ENCODE measurements at places on chromosomes 4 and X.

DNA sequence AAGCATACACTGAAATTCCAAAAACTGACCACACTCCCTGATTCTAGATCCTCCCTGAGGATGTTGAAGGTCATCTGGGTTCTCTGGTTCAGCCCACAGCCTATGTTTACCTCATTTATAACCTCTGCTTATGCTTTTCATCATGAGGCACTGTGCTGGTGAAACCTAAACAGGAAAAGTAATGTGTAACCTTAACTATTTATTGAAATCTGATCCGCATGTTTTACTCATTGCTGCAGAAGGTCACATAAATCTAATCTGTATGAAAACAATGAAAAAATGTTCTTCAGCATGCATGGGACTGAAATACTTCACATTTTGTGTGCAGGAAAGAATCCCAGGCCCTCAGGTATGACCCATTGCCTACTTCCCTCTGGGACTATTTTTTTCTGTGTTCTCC is 30.3 kb downstream of the UCHL1 start:
- DNase-seq: no peak

GRCh38 chr4:77100234-77100633 is 24.4 kb upstream of the CCNI start:
- DNase-seq: no peak

DNA sequence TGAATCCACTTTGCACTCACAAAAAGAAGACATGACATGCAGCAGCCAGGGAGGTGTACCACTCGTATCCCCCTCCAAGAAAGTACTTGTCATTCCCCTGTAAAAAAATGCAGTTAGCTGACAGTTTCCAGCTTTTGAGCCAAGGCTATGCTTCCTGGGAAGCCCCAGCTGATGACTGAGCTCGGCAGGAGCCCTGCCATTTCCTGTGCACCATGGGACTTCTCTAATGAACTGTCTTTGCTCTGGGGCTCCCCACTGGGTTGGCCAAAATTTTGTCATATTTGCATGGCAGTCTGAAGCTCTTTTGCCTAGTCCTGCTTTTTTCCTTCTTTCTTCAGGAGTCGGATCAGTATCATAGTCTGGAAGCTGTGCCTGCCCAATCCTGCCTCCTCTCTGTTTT is 104.5 kb upstream of the MAOA start:
- no peak for DNase-seq

DNA sequence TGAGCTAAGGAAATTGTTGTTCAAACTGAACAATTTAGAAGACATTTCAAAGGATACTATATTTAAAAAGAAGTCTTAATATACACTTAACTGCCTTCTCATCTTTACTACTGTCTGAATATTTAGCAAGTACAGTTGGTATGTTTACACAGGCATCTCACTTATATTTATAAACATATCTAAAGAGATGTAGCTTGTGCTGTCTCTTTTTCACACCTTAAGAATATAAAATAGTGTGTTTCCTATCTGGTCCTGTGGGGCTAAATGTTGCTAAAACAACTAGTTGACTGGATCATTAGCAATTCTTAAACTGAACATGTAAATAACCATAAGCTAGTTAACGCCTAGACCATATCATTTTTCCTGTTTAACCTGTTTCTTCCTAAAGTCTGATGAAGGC is 336.3 kb downstream of the PPP3CA start:
- no peak for DNase-seq

GRCh38 chrX:6363188-6363587 is 134.5 kb upstream of the NLGN4X start:
- DNase-seq: no peak

DNA sequence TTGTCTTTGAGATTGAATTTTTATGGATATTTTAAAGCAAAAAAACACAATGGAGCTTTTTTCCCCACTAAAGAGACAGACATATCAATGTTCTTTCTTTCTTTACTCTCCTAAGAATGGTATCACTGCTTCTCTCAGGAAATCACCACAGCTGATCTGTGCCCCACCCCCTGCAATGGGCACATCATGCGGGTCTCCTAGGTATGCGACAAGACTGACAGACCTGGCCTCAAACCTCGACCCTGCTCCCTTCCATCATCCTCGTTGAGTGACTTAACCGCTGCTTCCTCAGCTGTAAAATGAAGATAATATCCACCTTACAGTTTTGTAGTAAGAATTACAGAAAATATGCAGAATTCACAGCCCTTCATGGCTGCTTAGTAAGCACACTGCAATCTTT is 58.3 kb downstream of the LEF1 start:
- no peak for DNase-seq

- no peak for DNase-seq
Observed at GRCh38 chr4:188197566-188197965, 58.3 kb downstream of the TRIML1 start.

GRCh38 chrX:108270739-108271396 is 167.4 kb downstream of the COL4A6 start:
- DNase-seq: no peak

DNA sequence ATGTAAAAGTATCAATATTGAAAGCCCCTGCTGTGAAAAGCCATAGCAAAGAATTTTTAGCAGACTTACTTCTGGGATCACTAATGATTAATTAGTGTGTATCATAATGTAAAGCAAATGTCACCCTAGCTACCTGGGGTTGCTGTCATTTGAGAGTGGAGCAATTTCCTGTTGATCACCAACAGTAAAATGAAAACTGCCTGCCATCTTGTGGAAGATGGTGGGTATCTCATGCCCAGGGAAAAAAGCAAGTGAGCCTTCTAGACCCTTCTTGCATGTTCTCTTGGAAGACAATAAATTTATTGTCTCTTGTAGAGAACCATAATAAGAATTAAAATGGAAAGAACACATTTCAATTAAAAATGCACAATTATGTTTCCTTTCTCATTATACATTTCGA is 360.2 kb downstream of the ZIC3 start:
- DNase-seq: no peak

DNA sequence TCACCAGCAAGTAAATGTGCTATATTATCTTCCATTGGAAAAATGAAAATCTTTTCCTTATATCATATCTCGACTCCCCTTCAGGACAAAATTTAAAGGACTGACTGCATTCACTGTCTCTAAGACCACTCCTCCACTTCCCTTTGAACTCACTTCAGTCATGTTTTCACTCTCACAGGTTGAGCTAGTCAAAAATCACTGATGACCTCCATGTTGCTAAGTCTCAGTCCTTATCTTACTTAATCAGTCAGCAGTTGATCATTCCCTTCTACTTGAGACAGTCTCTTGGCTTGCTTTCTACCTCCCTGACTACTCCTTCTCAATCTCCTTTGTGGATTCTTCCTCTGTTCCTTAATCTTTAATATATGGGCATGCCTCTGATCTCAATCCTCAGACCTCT is 117.0 kb upstream of the LSM6 start:
- DNase-seq: no peak

- DNase-seq: no peak
Observed at GRCh38 chr4:30283336-30283735, 436.8 kb upstream of the PCDH7 start.

DNA sequence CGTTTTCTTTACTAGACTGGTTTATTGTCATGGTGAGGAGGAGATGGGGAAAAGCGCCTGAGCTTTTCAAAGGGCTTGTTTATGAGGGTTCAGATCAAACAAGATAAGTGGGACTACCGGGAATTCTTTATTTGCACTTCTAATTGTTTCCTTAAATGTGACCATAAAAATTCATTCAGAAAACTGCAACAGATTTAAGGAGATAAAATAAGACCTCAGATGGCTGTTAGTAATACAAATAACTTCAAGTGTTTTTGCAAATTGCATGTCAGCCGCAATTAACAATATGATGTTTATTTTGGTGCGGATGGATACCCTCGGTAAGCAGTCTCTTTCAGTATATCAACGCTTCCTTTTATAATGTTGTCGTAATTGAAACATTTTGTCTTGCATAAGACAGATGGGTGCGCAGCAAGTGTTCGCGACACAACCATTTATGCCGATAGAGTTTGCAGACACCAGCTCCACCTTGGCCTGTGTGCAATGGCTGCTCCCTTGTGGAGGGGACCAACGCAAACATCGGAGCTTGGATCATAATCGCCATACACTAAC is 151.0 kb downstream of the C4orf33 start:
- DNase-seq: no peak

DNA sequence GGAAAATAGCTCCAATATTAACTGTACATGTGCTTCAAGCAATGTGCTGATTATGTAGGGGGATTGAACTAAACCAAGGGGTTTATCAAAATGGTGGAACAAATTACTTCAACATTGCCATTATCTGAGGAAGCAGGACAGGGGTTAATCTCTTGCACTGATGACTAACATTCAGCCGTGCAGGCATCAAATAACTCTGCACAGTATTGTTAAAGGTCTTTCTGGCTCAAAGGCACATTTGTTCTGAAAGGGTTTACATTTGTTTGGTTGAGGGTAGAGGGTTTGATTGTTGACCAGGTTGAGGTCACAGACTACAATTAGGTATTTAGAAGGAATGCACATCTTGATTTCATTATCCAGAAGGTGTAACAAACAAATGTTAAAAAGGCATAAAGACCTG is 32.2 kb upstream of the CCSER1 start:
- no peak for DNase-seq

- DNase-seq: no peak
Observed at GRCh38 chr4:132691668-132692067, 457.4 kb upstream of the PCDH10 start.

DNA sequence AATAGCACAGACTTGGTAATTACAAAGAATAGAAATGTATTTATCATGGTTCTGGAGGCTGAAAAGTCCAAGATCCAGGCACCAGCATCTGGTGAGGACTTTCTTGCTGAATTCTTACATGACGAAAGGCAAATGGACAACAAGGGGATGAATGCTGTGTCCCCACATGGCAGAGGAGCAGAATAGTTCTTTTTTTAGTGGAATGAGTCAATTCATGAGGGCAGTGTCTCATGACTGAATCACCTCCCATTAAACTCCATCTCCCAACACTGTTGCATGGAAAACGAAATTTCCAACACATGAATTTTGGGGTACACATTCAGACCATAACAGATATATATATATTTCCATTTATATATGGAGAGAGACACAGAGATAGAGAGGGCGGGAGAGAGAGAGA is 628.3 kb downstream of the TRIML1 start:
- no peak for DNase-seq

GRCh38 chrX:107659768-107660167 is 31.5 kb downstream of the PRPS1 start:
- DNase-seq: no peak

- DNase-seq: no peak
Observed at GRCh38 chr4:88979276-88979675, 77.7 kb downstream of the FAM13A start.
